DMS79 (cell line): ENCODE measurements at places on chromosomes 5 and 9.

- DNase-seq = no peak
These were observed 50.2 kb downstream of the SLC1A1 start for GRCh38 chr9:4540425-4540824.

GRCh38 chr5:169153405-169153804 is 147.5 kb downstream of the SLIT3 start:
- DNase-seq = no peak

DNA sequence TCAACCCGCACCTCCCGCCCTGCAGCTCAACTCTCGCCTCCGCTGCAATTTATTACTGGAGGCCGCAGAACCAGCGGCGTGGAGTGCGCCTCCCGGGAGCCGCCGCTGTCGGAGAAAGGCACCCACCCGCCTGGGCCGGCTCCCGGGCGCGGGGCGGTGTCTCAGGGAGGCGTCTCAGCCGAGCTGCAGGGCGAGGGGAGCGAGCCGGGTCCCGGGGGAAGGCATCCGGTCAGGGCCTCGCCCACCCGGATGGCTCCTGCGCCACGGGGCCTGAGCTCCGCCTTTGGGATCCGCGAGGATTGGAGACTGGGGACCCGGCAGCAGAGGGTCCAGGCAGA is 32.9 kb downstream of the TSPAN17 start:
- DNase-seq = no peak

- DNase-seq = no peak
These were observed 46.9 kb downstream of the LARP1 start for GRCh38 chr5:154802050-154802449.

DNA sequence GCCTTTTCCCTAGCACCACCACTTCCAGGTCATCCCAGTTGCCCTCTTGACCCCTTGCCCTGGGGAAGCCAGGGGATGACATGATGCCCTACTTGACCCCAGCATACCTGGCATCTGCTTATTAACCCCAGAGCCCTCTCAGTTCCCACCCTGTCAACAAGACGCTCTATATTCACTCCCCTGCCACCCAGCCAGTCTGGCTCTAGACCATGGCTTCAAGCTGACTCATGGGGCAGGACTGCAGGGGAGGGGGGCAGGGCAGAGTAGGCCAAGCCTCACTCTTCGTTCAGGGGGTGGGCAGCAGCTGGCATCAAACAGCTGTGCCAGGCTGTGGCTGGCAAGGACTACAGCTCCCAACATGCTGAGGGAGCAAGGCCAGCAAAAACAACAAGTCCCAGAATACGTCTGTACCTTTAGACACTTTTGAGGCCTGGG is 5.3 kb downstream of the ATOSB start:
- DNase-seq = no peak

GRCh38 chr9:113906411-113907110 is 30.5 kb downstream of the ZNF618 start:
- no peak for DNase-seq

GRCh38 chr5:150227036-150227435 is 37.2 kb downstream of the SLC6A7 start:
- DNase-seq = no peak

GRCh38 chr5:10699281-10699874 is 61.7 kb downstream of the DAP start:
- no peak for DNase-seq

- no peak for DNase-seq
These were observed 31.5 kb upstream of the SEMA4D start for GRCh38 chr9:89529243-89530035.

GRCh38 chr5:96300976-96301375 is 132.1 kb downstream of the PCSK1 start:
- no peak for DNase-seq

- DNase-seq = no peak
These were observed 116.9 kb upstream of the MTAP start for GRCh38 chr9:21685502-21685901.

- DNase-seq = no peak
These were observed 7.6 kb downstream of the MAN2A1 start for GRCh38 chr5:109697339-109697738.

DNA sequence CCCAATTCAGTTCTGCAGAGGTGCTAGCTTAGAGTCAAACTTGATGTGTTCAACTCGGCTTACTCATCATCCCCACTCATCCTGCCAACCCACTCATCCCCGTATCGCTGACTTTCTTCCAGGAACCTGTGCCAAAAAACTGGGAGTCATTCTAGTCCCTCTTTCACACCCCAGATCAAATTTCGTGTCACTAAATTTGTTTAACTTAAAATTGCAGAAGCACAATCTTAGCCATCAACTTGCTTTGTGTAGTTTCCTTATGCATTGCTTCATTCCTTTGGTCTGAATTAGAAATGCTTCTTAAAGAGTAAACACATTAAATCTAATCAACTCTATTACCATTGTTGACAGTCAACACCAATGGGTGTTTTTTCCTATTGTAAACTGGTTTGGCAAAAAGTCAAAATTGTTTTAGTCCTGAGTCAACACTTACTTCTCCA is 162.4 kb downstream of the TTC39B start:
- peak; percentile 46 for DNase-seq

- peak; percentile 68 for DNase-seq
These were observed 28.5 kb downstream of the GLRA1 start for GRCh38 chr5:151896031-151896691.

GRCh38 chr9:121838746-121839669 is 187.6 kb downstream of the DAB2IP start:
- DNase-seq = no peak

- no peak for DNase-seq
These were observed 480.0 kb downstream of the TAF11L14 start for GRCh38 chr5:18114151-18114757.

GRCh38 chr9:71630377-71630995 is 137.8 kb downstream of the CEMIP2 start:
- DNase-seq = no peak

- no peak for DNase-seq
These were observed 71.0 kb upstream of the SEMA6A start for GRCh38 chr5:116645627-116646026.

- no peak for DNase-seq
These were observed 76.6 kb downstream of the CD180 start for GRCh38 chr5:67120032-67120431.

DNA sequence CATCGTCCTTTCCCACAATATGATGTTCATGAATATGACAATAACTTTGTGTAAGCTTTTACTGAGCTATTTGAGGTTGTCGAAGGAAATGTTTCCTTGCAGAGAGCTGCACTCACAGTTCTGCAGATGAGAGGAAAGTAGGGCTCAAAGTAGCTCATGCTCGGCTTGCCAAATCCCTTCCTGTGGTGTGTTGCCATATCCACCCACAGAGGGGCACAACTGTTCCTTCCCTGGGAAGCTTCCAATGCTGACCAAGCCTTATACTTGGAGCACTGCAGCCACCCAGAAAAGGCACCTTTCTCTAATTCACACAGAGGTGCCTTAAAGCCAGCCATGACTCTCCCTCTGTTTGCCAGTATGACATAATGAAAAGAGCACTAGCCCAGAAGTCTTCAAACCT is 390.3 kb downstream of the CAAP1 start:
- no peak for DNase-seq

- DNase-seq = no peak
These were observed 52.5 kb downstream of the CDKL3 start for GRCh38 chr5:134314443-134314842.

DNA sequence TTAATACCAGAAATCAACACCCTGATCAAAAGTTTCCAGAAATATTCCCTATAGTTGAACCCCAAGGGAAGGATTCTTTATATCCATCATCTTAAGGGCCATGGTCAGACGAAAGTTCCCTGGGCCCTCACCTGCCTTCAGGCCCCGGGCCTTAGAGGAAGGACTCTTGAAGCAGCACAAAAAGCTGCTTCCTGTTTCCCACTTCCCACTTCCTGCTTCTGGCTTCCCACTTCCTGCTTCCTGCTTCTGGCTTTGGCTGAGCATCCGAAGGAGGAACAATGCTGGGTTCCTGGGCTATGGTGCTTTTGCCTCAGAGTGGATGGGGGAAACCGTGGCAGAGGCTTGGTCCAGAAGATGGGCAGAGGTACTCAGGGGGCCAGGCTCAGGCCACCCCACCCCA is 25.8 kb upstream of the DAP start:
- no peak for DNase-seq

- DNase-seq = no peak
These were observed 81.0 kb upstream of the ZBTB43 start for GRCh38 chr9:126723807-126724172.

- no peak for DNase-seq
These were observed 633.6 kb upstream of the FTMT start for GRCh38 chr5:121218086-121218485.

DNA sequence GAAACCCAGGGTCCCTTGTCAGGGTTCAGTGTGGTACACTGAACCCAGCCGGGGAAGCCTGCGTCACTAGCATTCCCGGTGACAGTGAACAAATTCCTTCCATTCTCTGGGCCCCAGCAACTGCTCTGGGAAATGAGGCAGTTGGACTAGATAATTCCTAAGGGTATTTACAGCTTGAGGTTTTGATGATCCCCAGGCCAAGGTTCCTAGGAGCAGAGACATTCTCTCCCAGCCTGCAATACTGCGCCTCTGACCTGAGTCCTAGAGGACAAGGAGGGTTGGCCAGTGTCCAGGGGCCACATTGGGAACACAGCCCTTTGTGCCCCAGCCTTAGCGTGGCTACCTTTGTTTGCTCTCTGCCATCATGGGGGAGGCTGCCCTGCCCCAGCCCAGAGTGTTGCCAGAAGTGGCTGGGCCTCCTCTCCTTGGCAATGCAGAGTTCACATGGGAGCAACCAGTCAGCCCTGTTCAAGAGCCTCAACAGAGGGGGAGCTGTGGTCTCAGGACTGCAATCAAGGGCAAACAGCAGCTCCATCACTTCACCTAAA is 178.2 kb downstream of the SEC61B start:
- DNase-seq = no peak

DNA sequence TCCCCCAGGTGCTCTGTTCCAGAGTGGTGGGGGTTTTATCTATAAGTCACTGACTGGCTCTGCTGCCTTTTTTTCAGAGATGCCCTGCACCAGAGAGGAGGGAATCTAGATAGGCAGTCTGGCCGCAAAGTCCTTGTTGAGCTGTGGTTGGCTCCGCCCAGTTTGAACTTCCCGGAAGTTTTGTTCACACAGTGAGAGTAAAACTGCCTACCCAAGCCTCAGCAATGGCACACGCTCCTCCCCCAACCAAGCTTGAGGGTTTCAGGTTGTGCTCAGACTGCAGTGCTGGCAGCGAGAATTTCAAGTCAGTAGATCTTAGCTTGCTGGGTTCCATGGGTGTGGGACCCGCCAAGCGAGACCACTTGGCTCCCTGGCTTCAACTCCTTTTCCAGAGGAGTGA is 1428.6 kb downstream of the MAT2B start:
- no peak for DNase-seq

DNA sequence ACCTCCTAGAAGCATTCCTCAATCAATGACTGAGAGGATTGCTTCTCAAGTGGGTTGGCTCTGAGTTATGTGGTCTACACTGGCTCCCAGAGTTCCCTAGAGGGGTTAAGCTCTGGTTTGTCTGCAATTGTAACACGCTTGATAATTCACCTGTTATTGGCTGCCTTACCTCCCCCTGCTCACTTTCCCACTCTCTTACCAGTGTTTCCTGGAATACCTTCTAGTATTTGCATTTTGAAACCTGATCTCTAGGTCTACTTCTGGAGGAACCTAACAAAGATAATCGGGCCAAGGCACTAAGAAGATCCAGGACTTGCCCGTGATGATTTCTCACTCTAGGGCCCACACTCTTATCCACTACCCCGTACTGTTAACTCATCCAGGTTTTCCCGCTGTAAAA is 110.1 kb upstream of the MAP3K1 start:
- DNase-seq = peak; percentile 57

DNA sequence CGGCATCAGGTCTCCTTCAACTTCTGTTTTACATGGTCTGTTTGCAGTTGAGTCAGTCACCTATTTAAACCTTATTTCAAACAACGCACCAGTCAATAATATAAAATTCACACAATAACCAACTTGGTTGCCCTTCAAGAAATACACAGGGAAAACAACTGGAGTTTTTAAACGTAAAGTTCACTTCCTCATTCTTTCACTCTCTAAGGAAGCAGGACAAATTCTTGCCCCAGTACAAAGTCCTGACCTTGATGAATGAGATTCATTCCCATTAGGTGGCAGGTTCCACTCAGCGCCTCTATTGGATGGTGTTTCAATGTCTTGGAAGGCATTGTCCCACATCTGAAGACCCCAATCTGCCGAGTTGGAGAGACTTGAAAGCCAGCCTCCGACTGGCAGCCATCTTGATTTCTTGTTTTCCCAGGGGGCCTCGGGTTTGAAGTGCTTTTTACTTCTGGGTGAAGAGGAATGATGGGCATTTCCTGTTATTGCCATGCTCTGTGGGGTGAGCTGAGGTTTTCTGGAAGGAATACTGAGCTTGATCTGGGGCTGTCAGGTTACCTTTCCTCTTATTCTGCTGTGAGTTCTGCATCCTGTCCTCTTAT is 105.0 kb downstream of the ACER2 start:
- DNase-seq = no peak

DNA sequence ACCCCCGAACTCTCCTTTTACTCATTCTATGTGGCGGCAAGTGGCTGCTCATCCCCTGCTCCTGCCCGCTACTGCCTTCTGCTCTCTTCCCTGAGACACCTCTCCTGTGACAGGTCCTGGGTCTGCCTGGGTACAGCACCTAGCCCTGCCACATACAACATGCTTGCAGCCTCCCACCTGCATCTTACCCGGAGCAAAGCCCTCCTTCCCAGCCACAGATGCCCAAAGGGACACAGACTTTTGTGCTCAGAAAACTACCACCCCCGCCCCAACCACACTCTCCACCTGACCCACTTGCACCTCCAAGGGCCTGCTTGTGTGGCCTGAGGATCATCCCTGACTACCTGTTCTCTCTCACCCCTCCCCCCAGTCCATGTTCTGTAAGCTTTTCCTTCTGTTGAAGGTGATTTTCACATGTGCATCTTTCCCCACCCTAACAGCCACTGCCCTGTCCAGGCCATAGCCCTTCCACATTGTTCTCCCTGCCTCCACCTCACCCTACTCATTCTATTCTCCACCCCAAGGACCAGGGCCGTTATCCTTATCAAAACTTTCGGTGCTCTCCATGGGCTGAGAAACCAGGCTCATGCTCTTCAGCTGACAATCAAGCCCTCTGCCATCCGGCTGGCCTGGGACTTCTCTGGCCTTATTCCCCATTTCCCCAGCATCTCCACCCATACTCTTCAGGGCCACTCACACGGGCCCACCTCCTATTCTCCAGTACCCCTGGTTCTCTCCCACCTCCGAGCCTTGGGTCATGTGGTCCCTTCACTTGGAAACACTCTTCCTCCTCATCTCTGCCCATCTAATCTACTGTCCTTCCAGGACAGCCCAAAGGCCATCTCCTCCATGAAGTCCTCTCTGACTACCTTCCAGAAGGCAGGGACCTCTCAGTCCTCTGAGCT is 46.4 kb upstream of the ALDH1B1 start:
- DNase-seq = no peak

DNA sequence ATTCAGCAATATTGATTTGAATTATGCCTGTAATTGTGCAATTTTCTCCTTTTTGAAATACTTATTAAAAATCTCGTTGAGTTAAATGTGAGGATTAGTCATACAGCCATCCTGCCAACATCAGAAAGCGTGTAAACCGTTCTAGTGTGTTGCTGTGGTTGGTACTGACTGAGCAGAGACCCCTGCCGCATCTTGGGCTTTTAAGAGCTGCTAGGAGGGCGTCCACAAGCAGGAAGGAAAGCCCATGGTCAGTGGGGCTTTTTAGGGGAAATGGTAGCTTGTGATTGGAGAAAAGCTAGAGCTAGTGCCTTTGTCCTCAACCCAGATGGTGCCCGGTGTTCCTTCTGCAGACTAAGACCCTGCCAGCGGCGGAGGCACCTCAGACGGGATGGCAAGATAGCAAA is 1.3 kb downstream of the SDHA start:
- DNase-seq = no peak
